ENCODE measurements at places on chromosomes 7 and 10. TPM values are rescaled to one million over a fixed set of nuclear protein-coding genes. Genes with fewer than 3 reads are reported as not detected.

DNA sequence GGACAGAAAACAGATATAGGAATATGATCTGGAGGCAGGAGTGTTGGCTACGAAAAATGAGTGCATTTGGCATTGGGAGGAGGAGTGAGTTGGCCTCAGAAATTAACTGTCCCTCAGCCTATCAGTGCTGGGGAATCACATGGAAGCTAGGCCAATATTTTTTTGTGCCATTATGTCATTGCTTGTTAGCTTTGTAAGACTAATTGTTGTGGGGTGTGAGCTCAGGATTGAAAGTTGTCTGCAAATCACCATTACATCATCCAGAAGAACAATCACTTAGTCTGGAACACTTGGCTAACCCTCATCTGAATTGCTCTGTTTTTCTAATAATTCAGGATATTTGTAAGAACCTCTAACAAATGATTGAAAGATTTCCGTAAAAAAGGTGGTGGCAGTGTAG is 45.2 kb upstream of the SEMA3D start:
- no peak for DNase-seq

DNA sequence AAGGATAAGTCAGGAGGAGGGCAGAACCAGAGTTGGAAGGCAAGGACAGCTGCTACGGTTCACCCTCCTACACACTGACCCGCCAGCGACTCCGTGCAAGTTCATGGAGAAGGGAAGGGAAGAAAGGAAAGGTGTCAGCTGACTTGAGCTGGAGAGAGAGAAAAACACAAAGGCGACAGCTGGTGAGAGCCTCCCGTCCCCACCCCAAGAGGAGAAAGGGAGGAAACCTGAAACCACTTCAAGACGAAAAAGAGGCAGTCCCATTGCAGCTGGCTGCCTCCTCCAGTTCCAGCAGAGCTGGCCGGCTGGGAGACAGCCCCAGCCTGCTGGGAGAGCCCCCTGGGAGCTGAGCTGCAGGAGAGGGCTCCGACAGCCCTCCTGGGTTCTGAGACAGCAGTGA is 75.2 kb downstream of the PARD3 start:
- DNase-seq: peak; percentile 82

The IGF2BP3 gene
- 30.7 TPM for polyA plus RNA-seq

The ANKRD61 gene
- polyA plus RNA-seq: 0.18 TPM

The CHRM2 gene
- polyA plus RNA-seq: not detected

The TWNK gene
- 4.3 TPM for polyA plus RNA-seq

The NPC1L1 gene
- not detected for polyA plus RNA-seq

- no peak for DNase-seq
Measured at GRCh38 chr7:103985565-103986126, 3.8 kb downstream of the RELN start.

The ACTR3C gene
- 0.33 TPM for polyA plus RNA-seq

DNA sequence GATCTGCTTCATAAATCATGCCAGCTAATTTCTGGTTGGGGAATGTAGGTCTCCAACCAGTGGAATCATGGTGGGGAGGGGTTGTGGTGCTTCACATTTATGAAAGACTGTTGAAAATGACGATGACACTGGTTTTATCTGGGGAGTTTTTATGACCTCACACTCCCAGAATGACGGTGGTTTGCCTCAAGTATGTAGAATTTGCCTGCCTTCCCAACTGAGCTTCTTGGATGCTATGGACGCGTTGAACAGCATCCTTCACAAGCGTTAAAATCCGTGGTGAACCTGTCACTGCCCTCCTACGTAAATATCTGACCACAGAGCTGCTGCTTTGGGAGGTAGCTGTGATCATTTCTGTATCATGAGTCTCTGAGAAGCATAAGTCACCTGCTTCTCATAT is 3.3 kb downstream of the INSYN2A start:
- no peak for DNase-seq

GRCh38 chr7:128446306-128446705 is 9.4 kb upstream of the HILPDA start:
- DNase-seq: no peak

The FAM25C gene
- not detected for polyA plus RNA-seq

DNA sequence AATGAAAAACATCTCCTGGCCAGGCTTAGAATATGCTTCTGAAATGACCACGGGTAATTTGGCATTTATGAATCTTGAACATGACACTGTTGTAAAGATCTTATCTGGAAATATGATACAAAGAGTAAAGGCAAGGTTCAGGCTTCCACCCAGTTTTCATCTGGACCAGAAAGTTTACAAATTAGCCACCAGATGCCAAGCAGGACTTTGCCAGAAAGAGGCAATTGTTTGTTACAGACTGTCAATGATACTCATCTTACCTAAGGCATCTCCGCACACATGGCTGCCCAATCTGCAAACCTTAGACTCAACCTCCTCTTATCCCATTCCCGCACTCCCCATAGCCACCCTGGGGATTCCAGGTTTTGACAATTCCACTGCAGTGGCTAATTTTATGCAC is 795.3 kb downstream of the TYW1 start:
- no peak for DNase-seq

- DNase-seq: no peak
Measured at GRCh38 chr10:71053169-71053895, 159.0 kb upstream of the UNC5B start.

The NOM1 gene
- polyA plus RNA-seq: 11.7 TPM

GRCh38 chr10:14173706-14174594 is 156.8 kb downstream of the FRMD4A start:
- DNase-seq: peak; percentile 33

GRCh38 chr7:134995239-134996096 is 9.2 kb downstream of the AGBL3 start:
- DNase-seq: no peak

DNA sequence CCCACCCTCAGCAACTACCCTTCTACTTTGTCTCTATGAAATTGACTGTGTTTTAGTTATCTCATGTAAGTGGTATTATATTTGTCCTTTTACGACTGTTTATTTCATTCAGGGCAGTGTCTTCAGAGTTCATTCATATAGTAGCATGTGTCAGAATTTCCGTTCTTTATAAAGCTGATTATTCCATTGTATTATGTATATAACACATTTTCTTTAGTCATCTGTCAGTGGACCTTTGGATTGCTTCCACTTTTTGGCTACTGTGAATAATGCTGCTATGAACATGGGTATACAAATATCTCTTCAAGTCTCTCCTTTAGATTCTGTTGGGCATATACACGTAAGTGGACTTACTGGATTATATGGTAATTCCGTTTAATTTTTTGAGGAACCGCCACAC is 14.5 kb downstream of the SLF2 start:
- DNase-seq: peak; percentile 46

GRCh38 chr7:128059143-128059988 is 28.1 kb upstream of the LRRC4 start:
- no peak for DNase-seq

The C10orf67 gene
- not detected for polyA plus RNA-seq

The NAT16 gene
- polyA plus RNA-seq: not detected

GRCh38 chr10:120048391-120048790 is 155.9 kb downstream of the SEC23IP start:
- no peak for DNase-seq

The NEBL gene
- polyA plus RNA-seq: 0.17 TPM

- DNase-seq: no peak
Measured at GRCh38 chr7:129606803-129607202, 4.7 kb upstream of the NRF1 start.

DNA sequence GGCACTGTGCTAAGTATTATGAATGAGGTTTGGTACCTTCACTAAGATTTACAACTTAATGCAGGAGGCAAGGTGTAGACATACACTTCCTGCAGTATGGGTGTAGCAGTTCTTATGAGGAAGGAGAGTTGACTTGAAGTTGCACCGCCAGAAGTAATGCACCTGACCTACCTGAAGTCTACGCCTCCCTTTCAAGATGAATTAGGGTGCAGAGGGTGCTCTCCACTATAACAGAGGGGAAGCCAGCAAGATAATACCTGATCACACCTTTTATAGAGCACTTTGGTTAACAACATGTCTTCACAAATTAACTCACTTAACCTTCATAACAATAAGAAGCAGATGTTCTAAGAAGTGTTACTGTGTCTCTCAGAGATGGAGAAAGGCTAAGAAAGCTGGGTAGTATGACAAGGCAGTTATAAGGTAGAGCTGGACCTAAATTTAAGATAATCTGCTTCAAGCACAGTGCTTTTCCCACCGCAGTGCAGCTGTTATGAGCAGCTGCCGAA is 552 bp upstream of the RAB18 start:
- no peak for DNase-seq

- no peak for DNase-seq
Measured at GRCh38 chr10:12538491-12538995, 189.2 kb downstream of the CAMK1D start.

The CDC123 gene
- 65.6 TPM for polyA plus RNA-seq

DNA sequence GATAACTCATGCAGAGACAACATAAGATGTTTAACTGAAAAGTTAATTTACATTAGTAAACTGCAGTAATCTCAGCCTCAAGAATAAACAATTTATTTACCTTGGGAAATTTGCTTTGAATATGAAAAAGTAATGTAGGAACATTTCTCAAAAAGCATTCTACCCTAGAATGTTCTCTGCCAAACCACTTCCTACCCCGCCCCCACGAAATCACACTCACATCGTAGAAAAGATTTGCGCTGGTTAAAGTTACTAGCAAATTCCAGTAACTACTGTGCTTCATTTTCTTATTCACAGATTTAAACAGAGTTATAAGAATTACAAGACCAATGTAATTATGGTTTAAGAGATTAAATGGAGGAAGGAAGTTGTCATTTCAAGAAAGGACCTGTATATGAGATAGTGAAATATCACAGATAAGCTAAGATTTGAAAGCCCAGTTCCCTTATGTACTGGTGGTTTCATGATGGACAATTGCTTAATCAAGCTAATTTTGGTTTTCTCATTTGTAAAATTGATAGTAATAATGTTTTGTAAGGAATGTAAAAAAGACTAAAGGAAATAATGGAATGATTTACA is 175.4 kb downstream of the GNAI1 start:
- DNase-seq: no peak

GRCh38 chr7:141375442-141375841 is 175.8 kb upstream of the AGK start:
- DNase-seq: no peak

- no peak for DNase-seq
Measured at GRCh38 chr10:84140036-84140379, 699 bp downstream of the GHITM start.

DNA sequence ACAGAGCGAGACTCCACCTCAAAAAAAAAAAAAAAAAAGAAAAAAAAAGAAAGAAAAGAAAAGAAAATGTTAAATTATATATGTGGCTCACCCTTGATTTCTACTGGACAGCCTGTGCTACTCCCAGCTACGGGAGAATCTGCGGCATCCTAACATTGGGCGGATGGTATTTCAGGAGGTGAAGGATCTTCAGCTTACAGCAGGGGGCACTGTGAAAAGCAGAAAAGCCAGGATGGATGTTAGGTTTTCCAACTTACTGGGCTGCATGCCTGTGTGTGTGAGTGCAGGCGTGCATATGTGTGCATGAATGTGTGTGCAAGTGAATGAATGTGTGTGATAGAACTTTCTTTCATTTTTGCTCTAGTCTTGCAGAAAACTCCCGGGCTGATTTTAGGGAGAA is 1066.5 kb downstream of the TYW1 start:
- DNase-seq: no peak

- DNase-seq: no peak
Measured at GRCh38 chr7:44565795-44566559, 7.7 kb downstream of the DDX56 start.

DNA sequence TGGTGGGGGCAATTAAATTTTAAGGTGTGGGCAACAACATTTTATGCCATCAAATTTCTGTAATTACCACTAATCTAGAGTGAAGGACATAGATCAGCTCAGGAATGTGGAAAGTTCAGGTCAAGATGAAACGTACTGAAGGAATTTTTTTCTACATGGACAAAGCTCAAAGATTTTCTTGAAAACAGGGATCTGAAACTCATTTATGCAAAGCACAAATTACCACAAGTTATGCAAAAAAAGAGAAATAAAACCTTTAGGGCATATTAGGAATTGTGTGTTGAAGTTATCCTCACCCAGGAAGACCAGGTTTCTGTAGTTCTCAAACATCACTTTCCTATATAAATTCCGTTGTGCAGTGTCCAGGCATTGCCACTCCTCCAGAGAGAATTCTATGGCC is 18.9 kb downstream of the ZNF680 start:
- no peak for DNase-seq

GRCh38 chr7:50283731-50284130 is 20.8 kb upstream of the IKZF1 start:
- DNase-seq: no peak

The H2BK1 gene
- polyA plus RNA-seq: not detected

DNA sequence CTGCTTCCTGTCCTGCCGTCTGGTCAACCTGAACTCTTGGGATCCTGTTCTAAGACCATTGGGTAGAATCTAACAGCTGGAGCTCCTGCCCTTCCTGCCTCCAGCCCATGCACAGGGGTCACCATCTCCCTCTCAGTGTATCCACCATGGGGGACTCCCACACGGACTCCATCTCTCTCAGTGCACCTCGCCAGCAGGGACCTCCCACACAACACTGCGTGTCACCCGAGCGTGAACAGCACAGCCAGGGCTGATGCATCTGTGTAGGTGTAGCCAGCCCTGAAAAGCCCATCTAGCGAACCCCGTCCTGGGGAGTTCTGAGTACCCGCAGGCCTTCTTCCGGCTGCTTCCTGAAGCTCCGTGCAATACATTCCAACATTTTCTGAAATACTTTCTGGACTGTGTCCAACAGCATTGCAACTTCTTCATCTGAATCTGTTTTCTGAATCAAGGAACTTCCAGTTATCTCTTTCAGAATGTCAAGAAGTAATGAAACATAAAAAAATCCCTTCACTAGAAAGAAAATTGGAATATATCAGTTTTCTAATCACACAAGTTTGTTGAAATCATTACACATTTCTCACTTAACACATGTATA is 52.5 kb downstream of the NCAPG2 start:
- DNase-seq: no peak

The ARPC1B gene
- 732 TPM for polyA plus RNA-seq

The IDE gene
- polyA plus RNA-seq: 10.7 TPM

The TMEM213 gene
- polyA plus RNA-seq: not detected

- peak; percentile 69 for DNase-seq
Measured at GRCh38 chr10:95513941-95514392, 47.2 kb downstream of the SORBS1 start.

The FAM25G gene
- polyA plus RNA-seq: not detected

DNA sequence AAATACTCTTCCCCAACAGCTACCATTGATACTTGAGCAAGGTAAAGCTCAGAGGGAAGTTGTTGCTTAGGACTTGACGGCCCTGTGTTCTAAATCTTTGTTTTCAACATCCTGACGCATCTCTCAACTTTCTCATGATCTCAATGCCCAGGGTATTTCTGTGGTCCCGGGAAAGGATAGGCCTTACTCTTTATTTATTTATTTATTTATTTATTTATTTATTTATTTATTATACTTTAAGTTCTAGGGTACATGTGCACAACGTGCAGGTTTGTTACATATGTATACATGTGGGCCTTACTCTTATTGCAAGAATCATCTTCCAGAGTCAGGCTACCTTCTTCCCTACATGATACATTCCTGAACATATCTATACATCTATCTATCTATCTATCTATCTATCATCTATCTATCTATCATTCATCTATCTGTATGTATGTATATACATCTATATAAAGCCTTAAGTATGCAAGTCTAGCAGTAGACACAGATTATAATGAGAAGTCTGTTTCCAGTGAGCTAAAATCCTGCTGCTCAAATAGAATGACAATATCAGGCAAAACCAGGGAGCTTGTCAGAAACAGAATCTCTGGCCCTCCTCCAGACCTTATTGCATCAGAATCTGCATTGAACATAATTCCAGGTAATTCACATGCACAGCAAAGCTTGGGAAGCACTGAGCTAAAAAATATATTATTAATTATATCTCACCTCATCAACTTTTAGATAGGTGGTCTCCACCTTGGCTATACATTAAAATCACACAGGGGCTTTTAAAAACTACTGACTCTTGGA is 12.2 kb upstream of the CPA5 start:
- no peak for DNase-seq
